ENCODE measurements at places on chromosomes 16 and 17.

DNA sequence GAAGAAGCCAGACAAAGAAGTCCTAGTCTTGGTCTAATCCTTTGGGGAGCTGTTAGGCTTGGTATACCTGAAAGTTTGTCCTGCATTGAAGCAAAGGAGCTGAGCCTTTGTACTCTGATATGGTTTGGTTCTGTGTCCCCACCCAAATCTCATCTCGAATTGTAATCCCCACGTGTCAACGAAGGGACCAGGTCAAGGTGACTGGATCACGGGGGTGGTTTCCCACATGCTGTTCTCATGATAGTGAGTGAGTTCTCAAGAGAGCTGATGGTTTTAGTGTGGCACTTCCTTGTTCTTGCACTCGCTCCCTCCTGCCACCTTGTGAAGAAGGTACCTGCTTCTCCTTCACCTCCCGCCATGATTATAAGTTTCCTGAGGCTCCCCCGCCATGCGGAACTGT, 33.6 kb downstream of the FAM20A start:
- no peak for DNase-seq

DNA sequence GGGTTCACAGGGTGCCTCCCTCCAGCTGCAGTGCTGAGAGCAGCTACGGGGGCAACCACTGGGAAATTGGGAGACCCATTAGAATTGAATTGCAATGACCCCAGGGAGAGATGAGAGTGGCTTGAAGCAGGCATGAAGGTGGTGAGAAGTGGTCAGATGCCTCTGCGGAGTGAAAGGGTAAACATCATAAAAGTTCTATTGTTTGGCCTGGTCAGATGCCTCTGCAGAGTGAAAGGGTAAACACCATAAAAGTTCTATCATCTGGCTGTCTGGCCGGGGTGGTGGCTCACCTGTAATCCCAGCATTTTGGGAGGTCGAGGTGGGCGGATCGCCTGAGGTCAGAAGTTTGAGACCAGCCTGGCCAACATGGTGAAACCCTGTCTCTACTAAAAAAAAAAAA, 53.5 kb downstream of the TNFRSF13B start:
- DNase-seq, result no peak

DNA sequence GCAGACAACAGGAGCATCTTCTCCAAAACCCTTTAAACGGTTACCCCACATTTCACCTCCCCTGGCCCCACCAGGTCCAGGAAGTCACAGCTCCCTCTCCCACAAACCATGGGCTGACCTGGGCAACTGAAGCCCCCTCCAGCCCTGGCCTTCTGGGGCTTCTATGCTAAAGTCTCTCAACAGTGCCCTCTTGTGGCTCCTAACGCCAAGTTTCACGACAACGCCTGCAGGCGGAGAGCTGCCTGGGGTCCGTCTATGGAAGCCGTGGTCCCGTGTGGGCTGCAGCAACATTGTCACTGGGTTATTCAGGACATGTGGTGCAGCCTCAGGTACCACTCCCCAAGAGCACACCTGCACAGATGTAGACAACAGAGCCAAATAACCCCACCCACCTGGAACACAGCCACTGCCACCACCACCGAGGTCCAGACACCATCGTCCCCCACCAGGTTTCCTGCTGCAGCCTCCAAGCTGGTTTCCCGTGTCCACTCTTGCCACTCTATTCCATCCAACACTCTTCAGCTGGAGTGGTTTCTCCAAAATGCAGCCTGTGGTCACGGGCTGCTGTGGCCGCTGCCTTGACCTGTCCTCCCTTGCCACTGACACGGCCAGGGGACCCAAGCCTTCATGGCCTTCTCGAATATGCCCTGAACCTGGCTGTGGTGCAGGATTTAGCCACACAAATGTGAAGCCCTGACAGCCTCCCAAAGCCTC, 19.1 kb downstream of the C16orf95 start:
- no peak for DNase-seq

GRCh38 chr16:22887445-22887844, 73.5 kb downstream of the HS3ST2 start:
- no peak for DNase-seq

DNA sequence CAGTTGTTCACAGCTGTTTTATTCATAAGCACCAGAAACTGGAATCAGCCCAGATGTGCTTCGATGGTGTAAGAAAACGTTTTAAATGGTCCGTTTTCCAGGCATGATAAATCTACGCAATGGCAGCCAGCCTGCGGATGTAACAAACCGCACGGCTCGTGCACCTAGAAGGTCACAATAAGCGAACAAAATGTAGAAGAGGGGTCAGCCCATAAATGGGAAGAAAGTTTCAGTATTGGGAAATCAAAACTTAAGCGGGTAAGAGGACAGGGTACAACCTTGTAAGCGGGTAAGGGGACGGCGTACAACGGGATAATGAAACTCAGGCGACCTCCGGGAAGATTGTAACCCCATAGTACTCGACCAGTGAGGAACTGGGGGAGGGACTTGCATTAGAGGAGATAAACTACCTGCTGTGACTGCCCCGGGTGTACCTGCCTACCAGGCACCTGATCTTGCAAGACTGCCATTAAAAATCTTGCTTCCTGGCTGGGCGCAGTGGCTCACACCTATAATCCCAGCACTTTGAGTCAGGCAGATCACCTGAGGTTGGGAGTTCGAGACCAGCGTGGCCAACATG, 66.6 kb downstream of the ANKRD11 start:
- DNase-seq, result no peak

GRCh38 chr17:67415291-67415690, 38.2 kb downstream of the PITPNC1 start:
- no peak for DNase-seq

DNA sequence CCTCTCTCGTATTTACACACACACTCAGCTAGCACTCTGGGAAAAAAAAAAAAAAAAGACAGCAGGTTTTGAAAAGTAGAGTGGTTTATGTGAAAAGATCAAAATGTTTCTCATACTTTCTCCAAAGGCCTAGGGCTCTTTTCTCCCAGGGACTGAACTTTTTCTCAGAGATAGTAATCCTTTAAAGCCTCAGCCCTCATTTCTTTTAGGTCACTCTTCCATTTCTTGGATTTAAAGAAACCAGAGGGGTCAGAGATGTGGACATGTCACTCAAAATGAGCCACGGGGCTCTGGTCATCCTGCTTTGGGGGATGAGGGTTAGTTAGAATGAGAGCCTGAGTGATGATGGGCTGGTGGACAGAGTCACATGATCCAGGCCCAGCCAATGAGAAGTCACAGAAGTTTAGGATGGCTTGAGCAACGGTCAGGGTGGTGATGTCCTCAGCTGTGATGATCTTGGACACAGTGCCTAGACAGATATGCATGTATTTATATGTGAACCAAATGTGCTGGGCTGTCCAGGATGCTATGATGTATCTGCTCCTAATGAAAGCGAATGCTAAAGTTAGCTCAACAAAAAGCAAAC, 33.7 kb upstream of the AXIN2 start:
- DNase-seq, result peak; percentile 16

DNA sequence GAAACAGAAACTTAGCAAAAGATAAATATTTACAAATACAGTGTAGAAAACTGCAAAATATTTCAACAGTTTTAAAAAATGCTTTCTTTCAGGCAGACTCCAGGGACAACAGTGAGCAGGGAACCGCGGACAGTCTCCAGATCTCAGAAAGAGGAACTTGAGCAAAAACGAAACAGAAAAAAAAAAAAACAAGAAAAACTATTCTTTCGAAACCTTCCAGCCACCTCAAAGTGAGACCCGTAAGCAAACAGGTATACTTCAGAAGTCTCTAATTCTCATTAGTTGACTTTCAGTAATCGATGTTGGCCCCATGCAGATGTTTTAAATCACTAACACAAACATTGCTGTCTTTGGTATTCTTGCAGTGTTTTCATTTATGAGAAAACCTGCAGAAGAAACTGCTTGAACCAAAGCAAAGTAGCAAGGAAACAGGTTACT, 15.7 kb upstream of the CCL1 start:
- DNase-seq, result no peak

DNA sequence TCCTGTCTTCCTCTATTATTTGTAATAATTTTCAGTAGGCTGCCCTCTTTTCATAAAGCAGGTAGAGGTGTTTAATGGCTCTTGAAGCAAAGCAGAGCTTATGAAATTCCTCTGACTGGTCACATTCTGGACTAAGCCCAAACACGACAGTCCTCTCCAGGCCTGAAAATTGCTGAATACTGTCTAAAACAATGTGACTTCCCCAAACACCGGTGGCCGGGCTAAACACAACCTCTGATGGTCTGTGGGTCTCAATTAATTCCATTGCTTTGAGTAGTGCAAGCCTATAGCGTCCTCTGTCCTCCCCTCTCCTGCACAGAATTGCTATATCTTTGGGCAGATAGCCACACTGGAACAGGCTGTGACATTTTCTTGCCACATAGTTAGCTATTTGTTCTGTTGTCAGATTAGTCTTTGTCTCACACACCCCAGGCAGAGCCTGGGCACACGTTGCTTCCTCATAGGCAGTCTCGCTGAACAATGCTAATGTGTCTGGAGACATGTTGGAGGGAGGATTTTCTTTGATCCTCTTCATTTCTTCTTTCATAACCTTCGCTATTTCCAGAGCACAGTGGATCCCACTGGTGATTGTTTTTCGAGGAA, 10.8 kb upstream of the SLFN12L start:
- no peak for DNase-seq

DNA sequence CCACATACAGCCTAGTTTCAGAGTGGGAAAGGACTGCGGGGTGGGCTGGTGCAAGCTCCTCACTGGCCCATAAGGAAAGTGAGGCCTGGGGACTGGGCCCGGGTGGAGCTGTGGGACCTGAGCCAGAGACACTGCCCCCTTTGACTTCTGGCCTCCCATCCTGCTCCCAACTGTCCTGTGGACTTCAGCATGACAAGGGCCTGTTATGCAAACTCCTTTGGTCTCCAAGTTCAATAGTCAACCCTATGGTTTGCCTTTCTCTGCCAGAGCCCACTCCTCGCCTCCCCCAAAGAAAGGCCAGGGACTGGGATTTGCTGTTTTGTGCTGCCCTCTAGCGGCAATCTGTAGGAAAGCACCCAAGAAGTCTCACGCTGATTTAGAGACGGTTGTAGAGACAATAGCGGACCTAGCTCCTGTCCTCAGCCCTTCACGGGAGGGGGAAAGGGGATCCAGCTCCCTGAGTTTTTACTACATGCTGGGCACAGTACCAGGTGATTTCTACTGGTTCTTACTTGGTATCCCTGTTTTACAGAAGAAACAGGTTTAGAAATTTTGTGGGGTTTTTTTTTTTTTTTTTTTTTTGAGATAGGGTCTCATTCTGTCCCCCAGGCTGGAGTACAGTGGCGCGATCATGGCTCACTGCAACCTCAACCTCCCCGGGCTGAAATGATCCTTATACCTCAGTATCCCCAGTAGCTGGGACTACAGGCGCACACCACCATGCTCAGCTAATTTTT, 1.2 kb upstream of the TLCD3B start:
- DNase-seq, result peak; percentile 54

- DNase-seq, result no peak
These were observed 276.1 kb downstream of the SNX29 start for GRCh38 chr16:12252616-12253015.

DNA sequence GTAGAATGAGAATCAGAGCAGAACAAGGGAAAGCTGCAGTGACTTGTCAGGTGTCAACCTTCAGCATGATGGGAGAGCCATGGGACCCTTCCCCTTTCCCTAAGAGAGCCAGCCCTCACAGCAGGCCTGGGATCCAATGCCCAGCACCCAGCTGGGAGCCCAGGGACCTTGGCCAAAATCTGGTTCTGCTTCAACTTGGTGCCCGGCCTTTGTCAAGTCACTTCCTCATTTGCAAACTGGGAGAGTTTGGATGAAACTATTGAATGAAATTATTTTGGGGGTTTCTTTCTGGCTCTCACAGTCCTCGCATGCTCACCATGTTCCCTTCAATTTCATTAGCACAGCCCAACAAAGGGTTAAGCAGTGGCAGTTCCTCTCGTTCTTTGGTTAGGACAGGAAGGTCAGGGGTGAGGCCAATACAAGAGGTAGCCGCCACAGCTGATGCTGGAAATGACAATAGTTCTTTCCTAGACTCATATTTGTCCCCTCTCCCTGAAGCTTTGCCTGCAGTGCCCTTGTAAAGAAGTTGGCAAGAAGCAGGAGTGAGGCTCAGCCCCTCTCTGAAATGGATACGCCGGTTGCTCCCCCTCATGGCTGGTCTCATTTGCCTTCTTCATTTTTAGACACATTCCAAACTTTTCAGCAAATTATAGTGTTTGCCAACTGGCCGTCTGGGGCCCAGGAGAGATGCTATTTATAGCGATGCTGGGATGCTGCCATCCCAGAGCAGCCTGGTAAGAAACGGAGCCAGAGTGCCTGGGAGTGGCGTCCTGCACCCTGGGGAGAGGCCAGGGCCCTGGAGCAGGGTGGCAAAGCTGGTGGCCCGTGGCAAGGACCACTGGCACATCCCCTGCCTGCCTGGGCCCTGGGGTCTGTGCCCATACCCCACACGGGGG, 34.5 kb upstream of the MEOX1 start:
- DNase-seq, result no peak

DNA sequence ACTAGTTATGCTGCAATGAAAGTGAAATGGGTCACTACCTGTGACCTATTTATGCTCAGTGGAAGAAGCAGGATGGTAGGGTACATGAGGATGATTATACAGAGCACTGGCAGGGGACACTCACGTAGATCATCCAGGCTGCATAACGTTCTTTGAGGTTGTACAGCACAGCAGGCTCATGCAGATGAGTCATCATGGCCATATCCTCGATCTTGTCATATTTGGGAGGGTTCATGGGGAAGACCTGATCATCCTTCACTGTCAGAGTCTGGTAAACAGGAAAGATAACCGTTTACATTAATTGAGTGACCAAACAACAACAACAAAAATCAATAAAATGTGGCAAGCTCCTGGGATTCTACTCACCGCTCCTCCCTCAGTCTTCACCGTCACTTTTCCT, 2.1 kb downstream of the MYH2 start:
- DNase-seq, result peak; percentile 15

GRCh38 chr17:45318561-45319230, 1.9 kb upstream of the MAP3K14 start:
- no peak for DNase-seq

DNA sequence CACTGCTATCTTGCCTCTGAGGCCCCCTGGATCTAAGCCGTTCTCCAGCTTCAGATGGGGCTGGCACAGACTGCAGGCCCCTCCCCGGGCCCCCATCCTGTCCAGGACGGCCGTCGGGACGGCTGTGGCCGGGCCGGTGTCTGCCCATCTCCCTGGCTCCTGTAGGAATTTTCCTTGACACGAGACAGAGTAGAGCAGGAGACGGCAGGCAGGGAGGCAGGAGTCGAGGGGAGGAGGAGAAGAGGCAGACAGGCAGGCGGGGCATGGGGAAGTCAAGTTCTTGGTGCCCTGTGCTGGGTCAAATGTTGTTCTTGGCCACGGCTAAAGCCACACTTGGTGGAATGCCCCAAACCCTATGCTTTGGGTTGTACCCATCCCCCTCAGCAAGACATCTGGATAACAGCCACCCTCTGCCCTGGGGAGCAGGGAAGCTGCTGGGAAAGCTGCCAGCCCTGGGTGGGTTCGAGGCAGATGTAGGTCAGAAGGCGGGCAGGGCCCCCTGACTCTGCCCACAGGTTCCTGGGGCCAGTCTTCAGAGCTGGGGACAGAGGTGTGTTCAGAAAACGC, 4.0 kb downstream of the C1QTNF1 start:
- DNase-seq, result peak; percentile 45
